ENCODE measurements at places on chromosomes 3 and 15.

DNA sequence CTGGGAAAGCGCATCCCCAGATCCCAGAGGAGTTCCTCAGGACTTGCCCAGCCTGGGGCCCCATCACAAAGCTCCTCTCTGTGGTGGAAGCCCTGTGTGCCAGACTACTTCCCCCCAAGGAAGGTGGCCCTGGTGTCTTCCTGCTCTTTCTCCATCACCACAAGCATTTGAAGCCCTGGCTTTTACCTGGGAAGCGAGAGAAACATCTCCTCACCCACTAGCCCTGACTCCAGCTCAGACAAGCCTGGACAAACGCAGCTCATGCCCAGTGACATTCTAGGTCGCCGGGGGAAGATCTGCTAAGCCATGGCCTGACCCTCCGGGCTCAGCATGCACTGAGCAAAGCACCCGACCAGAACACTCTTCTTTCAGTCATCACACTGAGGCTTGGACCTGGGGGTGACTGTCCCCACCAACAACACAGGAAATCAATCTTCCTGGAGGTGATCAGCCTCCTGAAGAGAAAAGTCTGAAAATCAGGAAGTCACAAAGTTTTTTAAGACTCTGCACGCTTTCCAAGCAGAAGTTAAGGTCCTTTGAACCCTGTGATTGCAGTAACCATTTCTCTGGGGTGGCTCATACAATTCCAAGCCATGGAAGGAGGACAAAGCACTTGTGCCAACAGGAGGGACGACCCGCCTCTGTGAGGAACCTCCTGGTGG is 40.8 kb downstream of the KLHL25 start:
- no peak for DNase-seq

DNA sequence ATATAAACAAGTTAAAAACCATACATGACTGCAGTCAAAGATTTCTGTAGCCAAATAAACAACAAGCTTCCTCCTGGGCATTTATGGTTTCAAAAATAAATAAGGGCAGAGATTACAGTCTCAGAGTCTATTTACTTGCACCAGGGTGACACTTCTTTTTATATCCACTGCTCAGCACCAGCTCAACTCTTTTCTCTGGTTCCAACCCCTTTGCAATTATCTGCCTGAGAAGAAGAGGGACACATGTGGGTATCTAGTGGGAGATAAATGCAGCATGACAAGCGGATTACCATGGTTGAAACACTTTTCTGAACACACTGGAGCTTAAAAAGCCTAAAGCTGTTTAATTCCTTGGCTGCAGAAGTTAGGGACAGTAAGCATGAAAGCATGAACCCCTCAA is 311.5 kb downstream of the CNTN3 start:
- DNase-seq, result no peak

- no peak for DNase-seq
Measured at GRCh38 chr15:87123676-87124382, 1044.2 kb downstream of the AGBL1 start.

DNA sequence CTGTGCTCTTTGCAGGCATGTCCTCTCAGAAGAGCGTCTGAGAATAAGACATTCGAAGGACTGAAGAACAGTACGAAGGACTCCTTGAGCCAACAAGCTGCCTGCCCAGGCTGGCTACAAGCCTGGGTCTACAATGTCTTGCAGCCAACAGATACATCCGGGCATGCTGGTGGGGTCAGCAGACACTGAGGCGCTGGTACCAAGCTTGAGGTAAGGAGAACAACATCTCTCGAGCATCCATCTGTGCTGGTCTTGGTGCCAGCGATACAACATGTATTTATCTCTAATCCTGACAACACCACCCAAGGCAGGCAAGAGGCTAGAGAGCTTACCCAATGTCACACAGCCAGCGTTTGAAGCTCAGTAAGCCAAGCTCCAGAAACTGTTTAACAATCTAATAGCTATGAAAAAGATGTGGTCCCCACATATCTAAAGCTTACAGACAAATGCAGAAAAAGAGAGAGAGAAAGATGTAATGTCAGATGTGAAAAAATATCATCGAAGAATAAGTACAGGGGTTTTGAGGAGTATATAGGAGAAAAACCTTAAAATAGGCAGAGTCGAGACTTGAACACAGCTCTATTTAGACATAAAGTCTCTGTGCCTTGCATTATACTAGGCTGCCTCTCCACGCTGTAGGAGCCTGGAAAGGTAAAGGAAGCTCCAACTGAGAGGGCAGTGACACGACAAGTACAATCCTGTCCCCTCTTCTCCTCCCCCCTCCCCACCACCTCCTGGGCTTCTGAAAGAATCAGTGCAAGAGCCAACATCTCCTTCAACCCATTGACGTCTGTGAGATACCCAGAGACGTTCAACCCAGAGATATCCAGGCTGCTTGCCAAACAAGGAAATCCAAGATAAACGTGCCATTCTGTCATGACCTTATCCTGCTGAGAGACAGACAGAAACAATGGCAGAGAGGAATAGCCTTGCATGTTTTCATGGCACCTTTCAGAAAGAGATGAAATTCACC is 39.4 kb downstream of the WWTR1 start:
- peak; percentile 42 for DNase-seq

GRCh38 chr3:13376091-13376490 is 44.0 kb downstream of the NUP210 start:
- no peak for DNase-seq

- no peak for DNase-seq
Measured at GRCh38 chr3:98573181-98573728, 20.2 kb downstream of the CPOX start.

DNA sequence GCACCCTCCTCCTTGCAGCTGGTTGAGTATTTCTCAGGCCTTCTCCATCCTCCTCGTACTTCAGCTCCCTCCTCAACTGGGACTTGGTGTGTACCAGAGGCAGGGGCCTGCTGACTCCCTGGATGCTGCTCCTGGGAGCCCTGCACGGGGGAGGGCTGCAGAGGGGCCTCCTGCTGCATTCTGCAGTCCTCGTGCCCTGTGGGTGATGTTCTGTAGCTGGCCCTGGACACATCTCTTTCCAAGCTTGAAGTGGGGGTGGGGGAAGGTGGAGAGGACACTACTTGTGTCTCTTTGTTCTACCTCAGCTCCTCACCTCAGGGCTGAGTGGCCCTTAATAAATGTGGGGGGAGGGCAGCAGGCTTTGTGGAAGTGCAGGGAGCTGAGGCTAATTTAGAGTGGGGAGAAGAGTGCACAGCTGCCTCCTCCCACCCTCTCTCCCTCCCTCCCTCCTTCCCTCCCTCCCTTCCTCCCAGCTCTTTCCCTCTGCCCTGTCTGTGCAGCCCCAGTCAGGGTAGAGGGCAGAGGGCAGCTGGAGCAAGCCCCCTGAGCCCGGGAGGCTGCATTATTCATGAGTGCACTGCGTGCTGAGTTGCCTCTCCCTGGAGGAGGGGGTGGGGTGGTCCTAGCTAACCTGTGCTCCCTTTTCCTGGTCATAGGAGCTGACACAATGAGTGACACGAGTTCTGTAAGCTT is 3.7 kb upstream of the GRM2 start:
- DNase-seq, result no peak

- DNase-seq, result no peak
Measured at GRCh38 chr3:16647668-16648067, 42.4 kb upstream of the DAZL start.

GRCh38 chr15:93527374-93528050 is 438.5 kb upstream of the RGMA start:
- DNase-seq, result no peak

GRCh38 chr3:72633534-72633933 is 214.7 kb downstream of the SHQ1 start:
- DNase-seq, result no peak

DNA sequence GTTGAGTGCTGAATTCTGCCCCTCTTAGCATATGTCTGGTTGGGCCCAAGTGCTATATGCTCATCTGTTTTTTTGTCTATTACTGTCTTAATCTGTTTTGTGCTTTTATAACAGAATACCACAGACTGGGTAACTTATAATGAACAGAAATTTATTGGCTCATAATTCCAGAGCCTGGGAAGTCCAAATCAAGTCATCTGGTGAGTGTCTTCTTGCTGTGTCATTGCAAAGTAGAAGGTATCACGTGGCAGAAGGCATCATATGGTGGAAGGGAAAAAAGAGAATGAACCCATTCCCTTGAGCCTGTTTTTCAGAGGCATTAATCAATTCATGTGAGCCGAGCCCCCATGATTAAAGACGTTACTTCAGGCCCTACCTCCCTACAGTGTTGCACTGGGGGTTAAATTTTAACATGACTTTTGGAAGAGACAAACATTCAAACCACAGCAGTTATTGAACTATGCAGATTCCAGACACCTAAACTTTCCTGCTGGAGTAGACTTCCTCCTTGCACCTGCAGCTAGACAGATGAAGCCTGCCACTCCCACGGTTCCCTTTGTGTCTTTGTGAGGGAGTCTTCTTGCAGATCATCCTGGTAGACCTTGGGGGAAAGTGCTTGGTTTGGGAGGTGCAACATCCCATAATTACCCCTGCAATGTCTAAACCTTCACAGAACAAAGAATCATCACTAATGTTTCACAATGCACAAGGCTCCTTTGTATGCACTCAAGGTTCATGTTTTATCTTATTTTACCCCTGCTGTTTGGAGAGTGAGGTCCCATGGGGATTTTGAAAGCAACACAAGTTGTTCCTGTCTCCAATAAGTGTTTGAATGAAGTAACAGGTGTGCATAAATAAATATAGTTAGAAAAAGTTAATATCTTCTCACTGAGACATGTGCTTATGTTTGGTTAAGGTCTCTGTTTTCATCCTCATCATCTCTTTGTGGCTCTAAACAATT is 64.7 kb upstream of the XCR1 start:
- DNase-seq, result no peak

DNA sequence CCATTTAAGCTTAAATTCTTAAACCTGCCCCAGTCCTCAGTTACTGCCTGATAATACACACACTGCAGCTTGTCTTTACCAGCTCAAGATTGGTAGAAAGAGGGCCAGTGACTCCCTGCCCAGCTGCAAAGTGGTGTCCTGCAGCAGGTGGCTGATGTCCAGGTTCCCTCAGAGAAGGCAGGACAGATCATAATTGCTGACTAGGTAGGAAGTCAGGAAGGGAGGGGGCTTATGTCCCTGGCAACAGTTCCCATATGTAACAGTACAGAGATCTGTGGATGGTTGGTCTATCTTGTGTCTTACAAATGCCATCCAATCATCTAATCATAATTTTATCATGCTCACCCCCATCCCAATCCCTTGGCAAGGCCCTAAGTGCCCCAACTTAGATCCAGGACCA is 492.1 kb upstream of the PPP2R3A start:
- no peak for DNase-seq

GRCh38 chr3:4956738-4957137 is 22.5 kb upstream of the BHLHE40 start:
- DNase-seq, result no peak

DNA sequence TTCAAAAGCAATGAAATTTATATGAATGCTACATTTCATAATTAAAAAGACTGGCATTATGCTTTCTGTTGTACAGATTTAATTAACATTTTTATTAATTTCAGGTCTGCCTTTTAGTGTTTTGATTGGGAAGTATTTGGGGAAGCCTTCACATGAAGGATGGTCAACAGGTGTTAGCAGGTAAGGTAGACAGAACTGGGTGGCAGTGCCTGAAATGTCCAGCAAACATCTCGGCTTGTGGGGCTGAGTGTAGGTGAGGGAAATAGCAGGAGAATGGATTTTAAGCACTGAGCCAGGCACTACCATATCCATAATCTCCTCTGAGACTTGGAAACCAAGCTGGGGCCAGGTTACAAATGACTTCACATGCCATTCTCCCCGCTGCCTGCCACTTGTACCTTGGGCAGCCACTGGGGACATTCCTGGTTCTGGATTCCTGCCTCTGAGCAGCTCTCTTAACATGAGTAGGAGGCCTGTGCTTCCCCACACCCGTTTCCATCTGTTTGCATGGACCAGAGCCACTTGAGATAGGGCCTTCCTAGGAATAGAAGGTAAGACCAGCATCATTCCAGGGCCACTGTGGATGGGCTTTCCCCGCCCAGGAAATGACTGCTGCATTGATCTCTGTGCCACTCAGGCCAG is 125.9 kb upstream of the HES1 start:
- no peak for DNase-seq

- DNase-seq, result no peak
Measured at GRCh38 chr3:10370429-10370828, 49.5 kb upstream of the SEC13 start.

DNA sequence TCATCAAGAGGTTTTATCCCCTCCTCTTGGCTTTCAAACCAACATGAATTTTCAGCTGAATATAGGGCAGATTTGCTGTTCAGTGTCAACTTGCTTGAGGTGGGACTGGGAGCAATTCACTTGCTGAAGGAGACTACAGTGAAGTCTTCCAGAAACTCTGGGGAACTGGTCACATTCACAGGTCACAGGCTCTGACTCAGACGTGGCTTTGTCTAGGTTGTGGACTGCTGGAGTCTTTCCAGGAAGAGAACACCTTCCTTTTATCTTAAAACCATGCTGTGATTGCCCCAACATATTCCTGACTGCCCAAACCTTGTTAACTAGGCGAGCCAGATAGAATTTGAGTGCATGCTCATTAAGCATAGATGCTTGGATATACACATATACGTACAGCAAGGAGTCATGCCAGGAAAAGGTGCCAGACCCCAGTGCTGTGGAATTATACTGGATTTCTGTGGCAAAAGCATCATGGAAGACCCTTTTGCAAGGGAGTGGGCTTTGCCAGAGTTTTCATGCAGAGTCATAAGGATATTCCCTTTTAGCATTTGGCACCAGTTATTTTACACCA is 399.1 kb upstream of the TBL1XR1 start:
- DNase-seq, result no peak

DNA sequence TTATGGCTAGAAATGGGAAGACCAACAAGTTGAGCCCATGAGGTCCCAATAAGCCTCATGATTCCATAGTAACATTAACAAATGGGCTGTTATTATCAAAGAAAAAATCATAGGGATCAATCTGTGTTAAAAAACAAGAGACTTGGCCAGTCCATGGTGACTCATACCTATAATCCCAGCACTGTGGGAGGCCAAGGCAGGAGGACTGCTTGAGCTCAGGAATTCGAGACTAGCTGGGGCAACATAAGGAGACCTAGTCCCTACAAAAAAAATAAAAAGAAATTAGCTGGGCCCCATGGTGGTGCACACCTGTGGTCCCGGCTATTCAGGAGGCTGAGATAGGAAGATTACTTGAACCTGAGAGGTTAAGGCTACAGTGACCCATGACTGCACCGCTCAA is 124.8 kb downstream of the DMXL2 start:
- DNase-seq, result no peak

DNA sequence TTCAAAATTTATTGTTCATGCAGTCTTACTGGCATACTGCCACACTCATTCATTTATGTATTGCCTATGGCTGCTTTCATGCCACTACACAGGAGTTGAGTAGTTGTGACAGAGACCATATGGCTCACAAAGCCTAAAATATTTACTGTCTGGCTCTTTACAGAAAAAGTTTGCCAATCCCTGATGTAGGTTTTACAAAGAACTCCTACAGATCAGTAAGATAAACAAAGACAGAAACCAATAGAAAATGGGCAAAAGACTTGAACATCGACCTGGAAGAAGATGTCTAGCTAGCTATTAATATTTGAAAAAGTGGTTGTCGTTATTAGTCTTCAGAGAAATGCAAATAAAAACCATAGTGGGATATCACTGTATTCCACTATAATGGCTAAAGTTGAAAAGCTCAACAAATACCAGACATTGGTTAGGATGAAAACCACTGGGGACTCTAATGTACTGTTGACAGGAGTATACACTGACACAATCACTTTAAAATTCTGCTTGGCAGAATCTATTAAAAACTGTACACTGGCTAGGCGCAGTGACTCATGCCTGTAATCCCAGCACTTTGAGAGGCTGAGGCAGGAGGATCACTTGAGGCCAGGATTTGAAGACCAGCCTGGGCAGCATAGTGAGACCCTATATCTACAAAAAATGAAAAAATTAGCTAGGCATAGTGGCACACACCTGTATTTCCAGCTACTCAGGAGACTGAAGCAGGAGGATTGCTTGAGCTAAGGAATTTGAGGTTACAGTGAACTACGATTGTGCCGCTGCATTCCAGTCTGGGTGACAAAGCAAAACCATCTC is 87.7 kb downstream of the NEO1 start:
- DNase-seq, result no peak

Data from fibroblast of gingiva (primary cell).